Stimulated activated CD4-positive, alpha-beta T cell treated with anti-CD3 and anti-CD28 coated beads, TNF-alpha, amount 100 ng/mL, for 48 hours (primary cell): ENCODE measurements at places on chromosomes 7 and 10.

- DNase-seq = no peak
These were observed 56.5 kb downstream of the RBM17 start for GRCh38 chr10:6145166-6145987.

- DNase-seq = no peak
These were observed 32.3 kb upstream of the PLEKHS1 start for GRCh38 chr10:113718969-113719822.

- no peak for DNase-seq
These were observed 7.7 kb downstream of the ACSM6 start for GRCh38 chr10:95201736-95202135.

DNA sequence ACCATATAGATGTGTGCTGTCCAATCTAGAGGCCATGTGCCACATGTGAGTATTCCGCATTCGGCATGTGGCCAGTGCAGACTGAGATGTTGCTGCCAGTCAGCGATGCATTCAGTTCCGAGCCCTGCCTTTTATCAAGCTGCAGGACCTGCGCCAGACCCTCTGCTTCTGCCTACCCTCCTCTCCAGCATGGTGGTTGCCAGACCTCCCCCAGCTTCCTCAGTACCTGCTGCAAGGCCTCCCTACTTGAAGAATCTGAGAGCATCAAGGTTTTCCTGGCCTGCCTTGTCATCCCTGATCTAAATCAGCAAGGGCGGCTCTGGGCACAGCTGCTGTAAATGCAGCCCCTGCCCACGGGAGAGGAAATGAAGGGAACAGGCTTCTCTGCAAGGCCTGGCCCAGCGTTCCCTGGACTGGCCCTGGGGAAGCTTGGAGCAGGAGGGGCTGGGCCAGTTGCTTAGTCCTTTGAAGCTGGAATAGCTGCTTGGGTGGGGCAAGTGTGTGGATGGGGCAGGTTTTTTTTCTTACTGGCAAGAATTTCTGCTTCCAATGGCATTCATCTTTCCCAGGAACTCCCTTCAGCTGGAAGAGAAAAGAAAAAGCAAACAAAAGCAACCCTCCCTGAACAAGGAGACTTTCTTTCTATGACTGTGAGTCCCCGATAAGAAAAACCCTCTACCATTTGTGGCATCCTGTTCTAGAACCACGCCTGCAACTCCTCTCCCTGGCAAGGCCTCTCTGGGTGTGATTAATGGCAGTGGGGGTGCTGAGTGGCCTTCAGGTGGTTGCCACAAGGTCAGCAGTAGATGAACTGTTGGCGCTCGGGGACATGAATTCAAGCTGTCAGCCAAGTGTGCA, 93.0 kb downstream of the NHLRC2 start:
- no peak for DNase-seq

DNA sequence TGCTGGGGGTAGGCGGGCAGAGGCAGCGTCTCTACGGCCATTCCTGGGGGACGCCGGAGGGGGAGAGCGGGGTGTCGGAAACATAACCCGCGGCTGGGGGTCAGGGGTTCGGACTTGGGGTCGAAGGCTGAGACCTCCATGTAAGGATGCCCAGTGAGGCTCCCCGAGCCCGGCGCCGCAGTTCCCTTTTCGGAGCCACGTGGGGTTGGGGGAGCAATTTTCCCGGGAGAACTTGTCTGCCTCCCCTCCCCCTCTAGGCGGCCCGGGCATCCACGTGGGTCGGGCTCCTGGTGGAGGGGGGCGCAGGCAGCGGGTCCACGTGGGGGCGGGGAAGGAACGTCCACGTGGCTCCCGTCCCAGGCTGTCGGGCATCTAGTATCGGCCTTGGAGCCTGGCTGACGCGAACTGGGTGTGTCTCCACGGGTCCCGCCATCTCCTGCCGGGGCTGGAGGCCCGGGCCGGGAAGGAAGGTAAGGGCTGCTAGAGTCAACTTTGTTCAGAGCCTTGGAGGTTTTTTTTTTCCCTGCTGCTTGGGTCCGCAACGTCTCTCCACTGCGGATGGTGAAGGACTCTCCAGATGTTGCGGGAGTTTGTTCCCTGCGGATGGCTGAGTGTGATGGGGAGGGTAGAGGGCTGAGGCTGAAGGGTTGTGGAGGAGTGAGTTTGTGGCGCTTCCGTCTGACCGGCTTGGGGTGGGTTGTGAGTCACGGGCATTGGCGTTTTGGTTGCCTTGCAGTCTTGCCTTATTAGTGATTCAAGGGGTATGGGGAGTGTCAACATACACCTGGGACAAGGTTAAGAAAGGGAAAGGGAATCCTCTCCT, 744 bp downstream of the PPRC1 start:
- peak; percentile 55 for DNase-seq
